ENCODE measurements at places on chromosomes 11 and 22. TPM values are rescaled to one million over a fixed set of nuclear protein-coding genes. Genes with fewer than 3 reads are reported as not detected.

Gene FOXRED2
- 10.5 TPM for total RNA-seq

Gene SHANK3
- total RNA-seq, result 6.1 TPM

Gene POU2AF3
- 0.27 TPM for total RNA-seq

Gene CREB3L1
- total RNA-seq, result 6.6 TPM

Gene ZNF408
- 11.8 TPM for total RNA-seq

Gene CASP5
- not detected for total RNA-seq

Gene MS4A14
- total RNA-seq, result 0.10 TPM

Gene LDHAL6A
- 0.91 TPM for total RNA-seq

Gene GAL3ST1
- 1.1 TPM for total RNA-seq

Gene INS
- not detected for total RNA-seq

Gene KIRREL3
- total RNA-seq, result 11.4 TPM

Gene DTX4
- 0.66 TPM for total RNA-seq

Gene P2RY6
- 1.7 TPM for total RNA-seq

Gene MEI1
- 2.1 TPM for total RNA-seq

Gene RASGRP2
- 2.1 TPM for total RNA-seq

Gene TSPAN32
- 0.50 TPM for total RNA-seq

Gene UBASH3B
- total RNA-seq, result 16.5 TPM

Gene IL10RA
- 0.92 TPM for total RNA-seq

Gene MOV10L1
- total RNA-seq, result 0.31 TPM

Gene MRGPRX4
- not detected for total RNA-seq

Gene BATF2
- 2.0 TPM for total RNA-seq

Gene XKR3
- not detected for total RNA-seq

Gene PLAAT4
- 0.39 TPM for total RNA-seq

Gene CHRM4
- total RNA-seq, result 1.8 TPM

Gene GRAP2
- total RNA-seq, result 0.53 TPM

Gene CHRNA10
- 1.5 TPM for total RNA-seq

Gene PITPNB
- 37.5 TPM for total RNA-seq

Gene ROBO4
- total RNA-seq, result 0.37 TPM

Gene FXYD2
- 1.6 TPM for total RNA-seq

Data from motor neuron (in vitro differentiated cells).